ENCODE measurements at places on chromosomes 7 and 10. TPM values are rescaled to one million over a fixed set of nuclear protein-coding genes. Genes with fewer than 3 reads are reported as not detected.

ELN gene
- 17.6 TPM for total RNA-seq

OR2A14 gene
- not detected for total RNA-seq

EGFR gene
- 36.6 TPM for total RNA-seq

ADAM12 gene
- 1.8 TPM for total RNA-seq

TMEM248 gene
- total RNA-seq, result 118 TPM

EGR2 gene
- total RNA-seq, result 2.3 TPM

DNA sequence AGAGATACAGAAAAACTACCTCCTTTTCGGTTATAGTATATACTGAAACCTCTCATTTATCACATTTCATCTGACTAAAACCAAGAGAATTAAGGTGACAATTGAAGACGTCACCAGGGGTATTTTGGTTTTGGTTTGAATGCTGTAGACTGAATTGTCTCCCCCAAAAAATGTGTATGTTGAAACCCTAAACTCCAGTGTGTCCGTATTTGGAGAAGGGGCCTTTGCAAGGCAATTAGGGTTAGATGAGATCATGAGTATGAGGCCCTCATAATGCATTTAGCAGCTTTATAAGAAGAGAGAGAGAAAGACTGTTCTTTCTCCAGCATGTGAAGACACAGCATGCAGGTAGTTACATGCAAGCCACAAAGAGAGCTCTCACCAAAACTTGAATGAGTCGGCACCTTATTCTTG is 59.5 kb downstream of the CACNA2D1 start:
- DNase-seq, result no peak

DNA sequence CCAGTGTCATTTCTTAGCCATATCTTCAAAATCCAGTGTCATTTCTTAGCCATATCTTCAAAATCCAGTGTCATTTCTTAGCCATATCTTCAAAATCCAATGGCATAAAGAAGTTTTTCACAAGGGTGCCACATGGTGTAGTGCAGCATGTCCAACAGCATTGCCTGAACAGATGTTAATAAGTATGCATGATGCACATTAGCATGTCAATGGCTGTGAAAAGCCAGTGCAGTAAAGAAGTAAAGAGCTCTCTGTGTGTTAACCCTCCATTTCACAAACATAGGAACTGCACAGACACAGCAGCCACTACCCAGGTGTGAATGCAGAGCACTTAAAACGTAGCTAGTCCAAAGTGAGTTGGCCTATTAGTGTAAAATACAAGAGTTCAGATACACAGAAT is 89.8 kb downstream of the GNAI1 start:
- DNase-seq, result no peak

DNA sequence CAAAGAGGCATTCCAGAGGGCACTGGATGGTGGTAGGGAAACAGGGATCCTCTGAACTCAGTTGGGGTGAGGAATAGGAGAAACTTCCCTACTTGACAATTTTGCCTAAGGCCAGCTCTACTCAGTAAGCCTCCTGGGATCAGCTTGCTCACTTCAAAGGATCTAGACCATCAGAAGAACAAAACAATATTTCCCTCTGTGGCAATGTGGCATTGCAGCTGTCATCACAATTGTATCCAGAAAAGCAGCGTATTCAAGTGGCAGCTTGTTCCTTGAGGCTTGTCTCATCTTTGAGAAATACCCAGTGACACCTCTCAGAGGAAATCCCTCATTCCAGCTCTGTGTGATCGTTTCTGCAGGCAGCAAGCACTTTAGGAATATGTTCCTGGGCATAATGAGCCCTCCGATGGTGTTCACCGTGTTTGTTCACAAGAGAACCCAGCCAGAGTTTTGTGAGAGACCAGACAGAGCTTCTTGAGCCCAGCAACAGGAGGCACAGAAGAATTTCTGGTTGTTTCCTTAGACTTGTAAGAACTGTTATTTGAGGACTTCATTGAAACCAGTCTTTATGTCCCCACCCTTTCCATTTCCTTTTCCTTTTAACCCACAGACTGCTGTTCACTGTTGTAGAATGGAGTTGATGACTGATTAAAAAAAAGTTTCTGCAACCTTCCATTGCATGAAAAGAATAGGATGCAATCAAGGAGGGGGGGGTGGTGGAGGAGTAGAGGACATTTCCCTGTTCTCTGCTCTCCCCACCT is 747.3 kb downstream of the LRMDA start:
- no peak for DNase-seq

GRCh38 chr7:77351539-77352004 is 64.6 kb downstream of the GSAP start:
- DNase-seq, result no peak

DNA sequence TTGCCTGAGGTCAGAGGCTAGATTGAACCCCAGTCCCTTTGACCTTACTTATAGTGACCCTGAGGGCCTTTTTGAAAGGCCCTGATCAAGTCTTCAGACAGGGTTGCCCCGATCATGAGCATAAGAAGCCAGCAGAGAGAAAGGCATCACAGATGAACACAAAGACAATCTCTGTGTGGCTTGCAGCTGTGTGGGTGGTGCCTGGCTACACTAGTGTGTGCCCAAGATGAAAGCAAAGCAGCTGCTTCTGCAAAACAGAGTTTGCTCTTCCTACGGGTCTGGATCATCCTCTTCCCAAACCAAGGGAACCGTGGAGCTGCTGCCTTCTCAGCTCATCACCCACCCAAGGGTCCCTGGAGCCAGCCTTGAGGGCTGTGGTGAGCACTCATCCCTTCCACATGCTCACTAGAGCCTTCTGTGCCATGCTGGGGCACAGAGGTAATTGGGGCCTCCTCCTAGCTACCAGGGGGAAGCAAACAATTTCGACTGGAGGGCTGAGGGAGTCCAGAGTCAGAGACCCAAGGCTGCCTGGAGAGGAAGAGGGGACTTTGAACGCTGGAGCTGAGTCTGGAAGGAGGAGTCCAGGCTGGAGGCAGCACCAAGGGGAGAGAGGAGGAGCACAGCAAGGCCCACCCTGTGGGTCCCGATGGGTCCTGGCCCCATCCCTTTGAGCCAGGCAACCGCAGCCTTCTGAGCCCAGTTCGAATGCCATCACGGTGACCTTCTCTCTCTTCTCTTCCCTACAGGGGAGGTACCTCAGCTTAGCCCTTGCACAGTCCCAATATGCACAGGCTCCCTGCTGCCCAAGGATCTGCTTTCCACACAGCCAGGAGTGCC is 42.3 kb downstream of the ANTXRL start:
- no peak for DNase-seq

DNA sequence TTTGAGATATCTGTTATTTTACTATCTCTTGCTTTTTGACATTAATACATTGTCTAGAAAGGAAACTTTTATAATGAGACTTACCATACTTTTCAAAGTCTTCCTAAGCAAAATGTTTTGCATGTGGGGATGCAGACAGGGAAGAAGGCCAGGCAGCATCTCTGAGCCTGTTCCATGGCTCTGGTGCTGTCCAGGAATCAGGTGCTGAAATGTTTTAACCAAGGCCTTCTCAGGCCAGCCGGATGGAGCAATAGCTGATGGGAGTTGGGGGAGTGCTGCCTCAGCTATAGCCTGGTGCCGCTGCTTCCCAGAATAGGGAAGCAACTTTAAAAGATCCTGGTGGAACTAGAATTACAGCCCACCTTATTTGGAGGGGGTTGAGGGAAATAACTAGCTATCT is 38.5 kb downstream of the CRTAC1 start:
- no peak for DNase-seq

DNA sequence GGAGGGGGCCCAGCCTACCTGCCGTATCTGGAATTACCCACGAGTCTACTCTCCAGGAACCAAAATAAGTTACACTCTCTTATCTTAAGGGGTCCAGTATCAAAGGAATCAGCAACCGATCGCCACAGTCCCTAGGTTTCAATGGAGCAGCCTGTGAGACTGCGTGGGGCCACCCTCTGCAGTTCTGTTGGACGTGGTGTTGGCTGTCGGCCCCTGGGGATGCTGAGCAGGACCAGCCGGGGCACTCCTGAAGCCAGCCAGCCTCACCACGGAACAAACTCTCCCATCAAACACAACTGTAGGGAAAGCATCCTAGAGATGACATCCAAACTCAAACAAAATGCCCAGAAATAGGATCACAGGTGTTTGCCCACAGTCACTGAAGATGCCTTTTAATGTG is 25.5 kb upstream of the ABLIM1 start:
- DNase-seq, result no peak

- DNase-seq, result no peak
Observed at GRCh38 chr10:125515571-125515970, 167.4 kb downstream of the TEX36 start.

DNA sequence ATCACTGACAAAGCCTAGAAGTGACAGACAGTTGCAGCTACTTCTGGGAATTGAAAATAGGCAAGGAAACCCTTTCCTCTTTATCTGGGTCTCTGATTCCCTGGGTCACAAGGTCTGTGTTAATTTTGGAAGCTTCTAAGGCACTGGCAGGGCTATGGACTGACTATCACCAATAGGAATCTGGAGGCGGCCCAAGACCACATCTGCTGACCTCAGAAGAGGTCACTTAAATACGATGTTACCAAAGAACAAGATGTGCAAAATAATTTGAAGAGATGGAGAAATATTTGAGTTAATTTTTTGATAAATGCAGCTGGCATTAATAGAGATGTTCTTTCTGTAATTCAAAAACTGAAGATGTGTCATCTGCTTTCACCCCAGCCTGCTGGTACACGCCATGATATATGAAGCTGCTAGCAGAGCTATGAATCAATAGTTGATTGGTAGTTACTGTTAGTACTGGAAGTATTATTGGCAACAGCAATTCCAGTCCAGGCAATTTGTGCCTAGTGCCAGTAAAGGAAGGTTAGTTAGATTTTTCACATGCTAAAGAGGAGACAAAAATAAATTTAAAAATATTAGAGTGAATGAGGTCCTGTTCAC is 5.5 kb upstream of the STEAP4 start:
- no peak for DNase-seq

GRCh38 chr7:49563693-49564378 is 209.6 kb upstream of the VWC2 start:
- DNase-seq, result no peak

- no peak for DNase-seq
Observed at GRCh38 chr10:20616056-20616671, 280.9 kb downstream of the NEBL start.

DNA sequence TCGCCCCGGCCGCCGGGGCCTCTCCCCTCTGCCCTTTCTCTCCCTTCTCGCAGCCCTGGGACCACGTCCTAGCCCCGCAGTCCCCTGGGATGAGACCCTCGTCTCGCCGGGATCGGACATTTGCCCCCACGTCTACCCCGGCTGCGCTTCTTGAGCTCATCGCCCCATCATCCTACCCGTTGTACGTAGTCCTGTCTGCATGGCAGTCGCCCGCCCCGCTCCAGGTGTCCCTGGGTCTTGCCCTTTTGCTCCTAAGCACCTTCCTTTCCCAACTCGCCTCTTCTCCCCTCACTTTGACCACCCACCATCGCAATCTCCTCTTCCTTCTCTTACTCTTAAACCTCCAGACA is 582 bp downstream of the TPST1 start:
- no peak for DNase-seq

- no peak for DNase-seq
Observed at GRCh38 chr7:115038158-115038557, 116.3 kb downstream of the MDFIC start.

DNA sequence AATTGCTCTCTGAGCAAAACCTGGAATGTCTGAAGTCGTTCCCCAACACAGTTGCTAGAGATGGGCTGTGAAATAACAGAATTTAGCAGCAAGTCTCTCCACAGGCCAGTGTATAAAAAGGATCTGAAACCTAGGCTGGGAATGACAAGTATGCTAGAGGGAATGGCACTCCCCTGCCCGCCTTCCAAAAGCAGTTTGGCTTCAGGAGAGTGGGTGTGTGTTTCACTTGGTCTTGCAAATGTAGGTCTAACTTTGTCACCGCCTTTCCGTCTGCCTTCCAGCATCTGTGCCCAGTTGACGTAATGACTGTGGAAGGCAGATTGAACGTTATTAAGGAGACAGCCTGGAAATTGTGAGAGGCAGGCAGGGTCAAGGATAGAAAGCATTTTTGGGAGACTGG is 18.0 kb upstream of the MTURN start:
- DNase-seq, result no peak

GRCh38 chr10:120741396-120741795 is 109.8 kb upstream of the WDR11 start:
- no peak for DNase-seq

DNA sequence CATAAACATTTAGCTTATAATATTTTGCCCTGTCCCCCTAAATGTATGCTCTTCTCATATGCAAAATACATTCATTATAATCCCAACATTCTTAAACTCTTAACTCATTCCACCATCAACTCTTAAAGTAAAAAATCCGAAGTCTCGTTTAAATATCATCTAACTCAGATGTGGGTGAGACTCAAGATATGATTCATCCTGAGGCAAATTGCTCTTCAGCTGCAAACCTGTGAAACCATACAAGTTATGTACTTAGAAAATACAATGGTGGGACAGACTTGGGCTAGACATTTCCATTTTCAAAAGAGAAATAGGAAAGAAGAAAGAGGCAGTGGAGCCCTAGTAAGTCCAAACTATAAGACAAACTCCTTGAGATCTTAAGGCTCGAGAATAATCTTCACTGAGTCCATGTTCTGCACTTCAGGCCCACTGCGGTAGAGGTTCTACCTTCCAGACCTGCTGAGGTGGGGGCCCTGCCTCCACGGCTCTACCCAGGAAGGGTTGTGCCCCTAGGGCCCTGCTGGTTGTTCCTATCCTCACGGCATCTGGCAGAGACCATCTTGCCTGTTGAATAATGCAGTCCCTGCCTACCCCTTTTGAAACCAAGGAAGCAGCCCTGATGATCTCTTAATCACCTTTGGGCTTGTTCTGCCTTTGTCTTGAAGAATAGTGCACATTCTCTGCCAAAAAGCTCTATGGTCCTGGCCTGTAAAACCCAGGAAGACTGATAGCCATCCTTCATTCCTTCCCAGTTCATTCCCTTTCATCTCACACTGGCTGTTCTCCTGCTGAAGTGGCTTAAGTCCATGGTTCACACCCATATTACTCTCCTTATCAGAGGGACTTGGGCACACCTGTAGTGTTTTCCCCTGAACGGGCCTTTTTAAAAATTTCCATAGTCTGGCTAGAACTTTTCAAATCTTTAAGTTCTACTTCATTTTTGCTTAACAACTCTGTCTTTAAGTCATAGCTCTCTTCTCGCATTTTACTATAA is 37.3 kb downstream of the INPP5F start:
- DNase-seq, result no peak

DNA sequence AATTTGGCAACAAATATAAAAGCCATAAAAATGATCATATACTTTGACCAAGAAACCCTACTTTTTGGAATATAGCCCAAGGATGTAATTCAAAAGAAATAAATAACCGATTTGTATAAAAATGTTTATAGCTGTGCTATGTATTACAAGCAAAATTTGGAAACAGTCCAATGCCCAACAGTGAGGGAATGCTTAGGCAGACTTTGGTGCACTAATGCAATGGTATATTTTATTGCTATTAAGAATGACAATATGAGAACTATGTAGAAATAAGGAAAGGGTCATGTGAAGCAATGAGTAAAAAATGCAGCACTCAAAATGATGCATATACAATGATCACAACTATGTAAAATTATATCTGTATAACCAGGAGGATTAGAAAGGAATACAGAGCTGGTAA is 273.8 kb upstream of the HPS1 start:
- DNase-seq, result no peak

- DNase-seq, result no peak
Observed at GRCh38 chr10:67521546-67521945, 174.4 kb downstream of the CTNNA3 start.

GRCh38 chr7:72326365-72326764 is 85.8 kb downstream of the CALN1 start:
- no peak for DNase-seq

- DNase-seq, result peak; percentile 90
Observed at GRCh38 chr10:323651-324293, 188.5 kb downstream of the ZMYND11 start.
